Activated naive CD4-positive, alpha-beta T cell treated with anti-CD3 and anti-CD28 coated beads, Interleukin-2, amount 10 ng/mL, durations not matched to agents 7 days and 5 days (primary cell): ENCODE measurements at places on chromosomes 5 and 9.

- H3K4me3 ChIP-seq: no peak overlapping the region
- no peak for DNase-seq
- no peaks in the 10 kb centered on the region for H3K36me3 ChIP-seq
- H3K27ac ChIP-seq: no peak overlapping the region
These were observed 32.4 kb downstream of the LHX3 start for GRCh38 chr9:136172412-136173079.

GRCh38 chr5:102241809-102242421 lies 54.2 kb downstream of the SLCO4C1 start:
- H3K27ac ChIP-seq: no peak overlapping the region
- no peaks in the 10 kb centered on the region for H3K4me1 ChIP-seq
- H3K36me3 ChIP-seq: no peaks in the 10 kb centered on the region
- H3K4me3 ChIP-seq: no peak overlapping the region
- no peak for DNase-seq

GRCh38 chr5:164048359-164048926 lies 543.0 kb downstream of the MAT2B start:
- H3K27me3 ChIP-seq: no peaks in the 10 kb centered on the region
- H3K27ac ChIP-seq: no peak overlapping the region
- H3K4me1 ChIP-seq: no peaks in the 10 kb centered on the region

DNA sequence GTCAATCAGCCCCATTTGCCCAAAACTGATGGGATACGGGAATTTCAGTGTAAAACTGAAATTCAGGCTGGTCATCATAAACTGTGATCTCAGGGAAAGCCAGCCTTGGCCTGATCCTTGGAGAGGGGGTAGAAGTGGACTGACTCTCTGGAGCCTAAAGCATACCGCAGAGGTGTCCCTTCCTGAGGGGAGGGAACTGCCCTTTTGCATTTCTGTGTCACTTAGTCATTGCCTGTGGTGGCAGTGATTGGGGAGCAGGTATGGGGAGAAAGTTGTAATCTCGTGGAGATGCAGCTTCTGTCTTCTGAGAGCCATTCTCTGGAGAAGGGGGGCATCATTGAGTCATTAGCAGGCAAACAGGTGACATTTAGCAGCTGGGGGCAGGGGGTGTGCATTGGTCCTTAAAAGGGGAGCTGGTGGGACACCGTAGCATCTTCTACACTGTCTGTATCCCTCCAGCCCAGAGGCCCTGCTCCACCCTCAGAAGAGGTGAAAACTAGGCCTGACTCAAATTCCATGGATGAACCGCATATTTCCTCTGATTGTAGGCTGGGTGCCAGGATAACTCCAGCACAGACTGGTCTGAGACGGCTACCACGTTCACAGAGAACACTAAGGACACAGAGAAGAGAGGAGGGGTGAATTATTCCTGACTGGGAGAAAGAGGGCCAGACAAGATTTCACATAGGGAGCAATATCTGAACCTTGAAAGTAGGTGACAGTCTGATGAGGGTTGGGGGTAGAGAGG lies 143.3 kb downstream of the SEC61B start:
- peaks cover 76% of the 10 kb centered on the region for H3K27me3 ChIP-seq
- DNase-seq: no peak
- no peaks in the 10 kb centered on the region for H3K36me3 ChIP-seq
- peaks cover 24% of the 10 kb centered on the region for H3K4me1 ChIP-seq

- no peak for DNase-seq
- no peaks in the 10 kb centered on the region for H3K27me3 ChIP-seq
- no peak overlapping the region for H3K4me3 ChIP-seq
- H3K27ac ChIP-seq: no peak overlapping the region
- peaks cover 2% of the 10 kb centered on the region for H3K36me3 ChIP-seq
These were observed 98.0 kb downstream of the RASGRF2 start for GRCh38 chr5:81058121-81058520.

DNA sequence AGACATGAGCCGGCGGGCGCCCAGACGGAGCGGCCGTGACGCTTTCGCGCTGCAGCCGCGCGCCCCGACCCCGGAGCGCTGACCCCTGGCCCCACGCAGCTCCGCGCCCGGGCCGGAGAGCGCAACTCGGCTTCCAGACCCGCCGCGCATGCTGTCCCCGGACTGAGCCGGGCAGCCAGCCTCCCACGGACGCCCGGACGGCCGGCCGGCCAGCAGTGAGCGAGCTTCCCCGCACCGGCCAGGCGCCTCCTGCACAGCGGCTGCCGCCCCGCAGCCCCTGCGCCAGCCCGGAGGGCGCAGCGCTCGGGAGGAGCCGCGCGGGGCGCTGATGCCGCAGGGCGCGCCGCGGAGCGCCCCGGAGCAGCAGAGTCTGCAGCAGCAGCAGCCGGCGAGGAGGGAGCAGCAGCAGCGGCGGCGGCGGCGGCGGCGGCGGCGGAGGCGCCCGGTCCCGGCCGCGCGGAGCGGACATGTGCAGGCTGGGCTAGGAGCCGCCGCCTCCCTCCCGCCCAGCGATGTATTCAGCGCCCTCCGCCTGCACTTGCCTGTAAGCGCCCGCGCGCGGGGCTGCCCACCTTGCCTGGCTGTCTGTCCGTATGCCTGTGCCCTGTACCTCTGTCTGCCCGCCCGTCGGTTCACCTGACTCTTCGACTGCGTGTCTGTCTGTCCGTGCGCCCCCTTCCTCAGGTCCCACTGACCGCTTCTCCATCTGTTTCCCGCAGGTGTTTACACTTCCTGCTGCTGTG lies 412 bp downstream of the FGF18 start:
- H3K4me3 ChIP-seq: peak overlapping the region; percentile 74
- H3K27ac ChIP-seq: no peak overlapping the region
- peaks cover 14% of the 10 kb centered on the region for H3K4me1 ChIP-seq

- no peaks in the 10 kb centered on the region for H3K27me3 ChIP-seq
- no peak overlapping the region for H3K27ac ChIP-seq
- DNase-seq: no peak
- no peaks in the 10 kb centered on the region for H3K36me3 ChIP-seq
- no peaks in the 10 kb centered on the region for H3K4me1 ChIP-seq
- H3K4me3 ChIP-seq: no peak overlapping the region
These were observed 166.9 kb upstream of the FBXL7 start for GRCh38 chr5:15333091-15333490.

GRCh38 chr5:96709152-96709821 lies 47.1 kb downstream of the CAST start:
- H3K36me3 ChIP-seq: peaks cover 17% of the 10 kb centered on the region
- no peak for DNase-seq
- peaks cover 15% of the 10 kb centered on the region for H3K4me1 ChIP-seq

GRCh38 chr9:30771163-30771708 lies 1613.2 kb upstream of the ACO1 start:
- no peaks in the 10 kb centered on the region for H3K27me3 ChIP-seq
- no peaks in the 10 kb centered on the region for H3K4me1 ChIP-seq
- no peak overlapping the region for H3K27ac ChIP-seq
- H3K4me3 ChIP-seq: no peak overlapping the region
- no peaks in the 10 kb centered on the region for H3K36me3 ChIP-seq
- DNase-seq: no peak

GRCh38 chr5:168948746-168949145 lies 352.2 kb downstream of the SLIT3 start:
- no peaks in the 10 kb centered on the region for H3K27me3 ChIP-seq
- no peak for DNase-seq
- H3K4me1 ChIP-seq: peaks cover 5% of the 10 kb centered on the region
- H3K36me3 ChIP-seq: no peaks in the 10 kb centered on the region
- no peak overlapping the region for H3K27ac ChIP-seq

- DNase-seq: no peak
- H3K27me3 ChIP-seq: peaks cover 46% of the 10 kb centered on the region
- no peaks in the 10 kb centered on the region for H3K4me1 ChIP-seq
- no peak overlapping the region for H3K27ac ChIP-seq
- H3K36me3 ChIP-seq: no peaks in the 10 kb centered on the region
- H3K4me3 ChIP-seq: no peak overlapping the region
These were observed 22.3 kb upstream of the NPM1 start for GRCh38 chr5:171365351-171365750.

DNA sequence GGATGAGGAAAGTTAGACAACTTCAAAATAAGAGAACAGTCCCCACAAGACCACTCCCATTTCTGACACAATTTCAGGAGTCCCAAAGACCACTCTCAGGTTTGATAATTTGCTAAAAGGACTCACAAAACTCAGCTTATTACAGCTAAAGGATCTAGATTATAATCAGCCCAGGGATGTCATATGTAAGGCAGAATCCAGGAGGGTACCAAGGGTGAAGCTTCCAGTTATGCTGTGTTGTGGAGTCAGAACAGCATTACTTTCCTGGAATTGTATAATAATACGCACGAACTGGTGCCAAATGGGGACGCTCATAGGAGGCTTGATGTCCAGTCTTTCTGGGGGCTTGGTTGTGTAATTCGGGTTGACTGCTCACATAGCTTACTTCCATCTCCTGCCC lies 55.4 kb downstream of the SLC27A6 start:
- H3K36me3 ChIP-seq: no peaks in the 10 kb centered on the region
- no peak for DNase-seq
- H3K4me3 ChIP-seq: no peak overlapping the region
- H3K4me1 ChIP-seq: no peaks in the 10 kb centered on the region
- H3K27ac ChIP-seq: no peak overlapping the region

DNA sequence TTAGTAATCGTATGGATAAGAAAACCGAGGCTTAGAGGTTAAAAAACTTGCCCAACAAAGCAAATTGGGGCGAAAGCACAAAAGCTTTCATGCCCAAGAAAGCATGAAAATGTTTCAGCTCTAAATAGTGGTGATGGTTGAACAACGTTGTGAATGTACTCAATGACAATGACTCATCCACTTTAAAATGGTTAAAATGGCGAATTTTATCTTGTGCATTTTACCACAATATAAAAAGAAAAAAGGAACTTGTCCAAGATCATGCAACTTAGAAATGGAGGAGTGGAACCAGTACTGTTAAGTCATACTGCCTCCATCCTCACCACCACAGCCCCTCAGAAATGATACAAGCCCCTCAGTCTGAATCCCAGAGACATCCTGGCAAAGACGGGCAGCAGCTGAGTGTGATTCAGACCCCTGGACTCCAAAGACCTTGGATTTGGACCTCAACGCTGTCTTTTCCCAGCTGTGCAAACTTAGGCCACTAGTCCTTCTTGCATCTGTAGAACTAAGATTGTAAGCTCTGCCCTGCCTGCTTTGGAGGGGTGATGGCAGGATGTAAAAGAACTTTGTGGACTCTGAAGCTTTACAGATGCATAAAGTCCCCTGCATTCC lies 158.4 kb downstream of the GABBR2 start:
- no peaks in the 10 kb centered on the region for H3K36me3 ChIP-seq
- no peaks in the 10 kb centered on the region for H3K4me1 ChIP-seq
- H3K27ac ChIP-seq: no peak overlapping the region
- peaks cover 18% of the 10 kb centered on the region for H3K27me3 ChIP-seq
